Fibroblast of upper back skin (primary cell): ENCODE measurements at places on chromosomes 3 and 15.

GRCh38 chr3:138082085-138082991 is 33.1 kb downstream of the DZIP1L start:
- peak; percentile 88 for DNase-seq

DNA sequence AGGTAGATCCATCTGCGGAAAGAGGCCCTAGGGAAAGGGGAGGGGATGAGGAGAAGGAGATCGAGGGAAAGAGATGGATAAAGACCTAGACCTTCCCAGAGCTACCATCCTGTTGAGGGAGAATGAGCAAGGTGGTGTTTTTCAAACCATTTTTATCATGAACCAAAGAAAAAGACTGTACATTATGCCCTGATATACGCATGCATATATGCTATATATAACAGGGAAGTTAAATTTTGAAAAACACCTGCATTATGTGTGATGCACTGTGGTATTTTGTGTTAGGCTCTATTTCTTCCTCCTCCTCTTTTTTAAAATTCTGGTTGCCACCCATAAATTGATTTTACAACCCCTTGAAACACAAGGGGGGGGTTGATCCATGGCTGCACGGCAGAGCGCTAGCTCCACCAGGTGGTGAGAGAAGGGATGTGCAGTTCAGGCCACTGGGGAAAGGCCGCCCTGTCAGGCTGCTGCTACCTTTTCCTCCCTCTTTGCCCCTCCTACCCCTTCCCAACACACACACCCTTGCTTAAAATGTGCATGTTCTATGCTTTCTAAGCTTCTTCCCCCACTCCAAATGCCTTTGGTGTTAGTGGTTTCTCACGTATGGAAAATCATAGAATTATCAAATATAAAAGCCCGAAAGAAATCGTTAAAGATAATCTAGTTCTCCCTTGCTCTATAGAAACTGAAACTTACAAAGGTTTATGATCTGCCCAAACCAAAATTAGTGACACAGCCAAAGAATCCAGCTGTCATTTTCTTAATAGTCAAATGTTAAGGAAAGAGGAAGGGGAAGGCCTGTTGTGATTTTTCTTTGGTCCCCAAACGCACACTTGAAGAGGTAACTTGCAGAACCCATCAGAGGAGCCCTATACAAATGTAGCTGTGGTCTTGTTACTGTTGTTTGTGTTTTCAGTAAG is 262.0 kb upstream of the UMPS start:
- peak; percentile 38 for DNase-seq

DNA sequence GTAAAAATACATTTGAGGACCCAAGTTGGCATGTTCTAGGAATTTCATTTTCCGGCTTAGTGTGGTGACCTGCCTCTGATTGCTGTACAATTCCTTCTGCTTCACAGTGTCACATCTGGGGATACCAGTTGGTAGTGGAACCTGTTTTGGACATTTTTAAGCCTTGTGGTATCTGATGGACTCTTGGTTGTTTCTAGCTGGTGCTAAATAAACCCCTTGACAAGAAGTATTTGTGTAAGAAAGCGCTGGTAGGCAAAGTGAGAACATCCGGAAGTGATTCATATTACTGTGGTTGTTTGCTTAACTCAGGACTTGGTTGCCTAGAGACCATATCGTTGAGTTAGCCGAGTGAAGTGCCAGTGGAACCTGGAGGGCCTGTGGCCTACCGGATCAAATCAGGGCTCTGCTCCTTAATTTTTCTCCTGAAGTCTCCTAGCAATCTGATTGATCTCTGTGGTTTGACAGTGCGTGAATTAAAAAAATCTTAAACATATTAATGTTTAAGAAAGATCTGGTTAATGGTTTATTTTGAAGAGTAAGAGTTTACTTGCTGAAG is 12.8 kb downstream of the IQGAP1 start:
- DNase-seq = peak; percentile 89

DNA sequence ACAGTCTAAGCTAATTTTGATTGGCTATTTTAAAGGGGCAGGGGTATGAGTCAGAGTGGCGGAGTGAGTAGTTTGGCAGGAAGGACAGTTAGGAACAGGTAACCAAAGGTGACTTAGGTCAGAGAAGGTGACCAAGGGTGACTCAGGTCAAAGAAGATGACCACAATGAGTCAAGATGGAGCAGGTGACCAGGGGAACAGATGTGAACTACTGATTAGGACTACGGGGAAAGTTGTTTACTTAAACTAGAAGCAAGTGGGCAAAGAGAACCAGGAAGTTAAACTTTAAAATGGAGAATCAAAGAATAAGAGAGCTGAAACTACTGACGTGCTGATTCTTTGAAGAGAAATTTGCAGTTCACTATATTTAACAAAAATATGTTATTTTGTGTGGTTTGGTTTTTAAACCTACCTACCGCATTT is 14.1 kb upstream of the CA12 start:
- DNase-seq = no peak

DNA sequence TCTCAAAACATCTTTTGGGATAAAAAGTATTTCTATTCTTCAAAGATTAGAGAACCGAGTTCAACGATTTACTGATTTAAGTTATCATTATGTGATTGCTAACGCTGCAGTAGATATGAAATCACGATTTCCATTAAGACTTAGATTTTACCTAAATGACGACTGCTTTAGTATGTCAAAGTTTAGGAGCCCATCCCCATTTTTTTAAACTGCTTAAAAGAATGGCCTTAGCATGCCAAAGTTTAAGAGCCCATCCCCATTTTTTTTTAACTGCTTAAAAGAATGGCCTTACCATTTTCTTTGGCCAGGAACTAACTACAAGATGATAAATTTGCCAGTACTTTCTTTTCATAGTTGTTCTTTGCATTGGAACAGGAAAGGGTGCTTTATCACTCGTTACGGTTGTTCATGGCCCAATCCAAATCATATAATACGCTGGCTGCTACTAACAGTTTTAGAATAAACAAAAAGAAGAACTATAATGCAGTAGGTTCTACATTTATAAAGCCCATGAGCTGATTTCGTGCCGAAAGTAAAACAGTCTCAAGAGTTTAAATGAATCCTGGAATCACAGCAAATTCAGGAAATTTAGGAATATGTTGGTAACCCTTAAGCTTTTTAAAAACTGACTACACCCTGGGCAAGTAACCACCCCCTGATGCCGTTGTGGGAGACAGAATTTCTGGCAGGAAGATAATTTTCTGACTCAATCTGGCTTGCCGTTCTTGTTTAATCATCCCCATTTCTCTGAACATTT is 869 bp upstream of the TSC22D2 start:
- DNase-seq = peak; percentile 32

DNA sequence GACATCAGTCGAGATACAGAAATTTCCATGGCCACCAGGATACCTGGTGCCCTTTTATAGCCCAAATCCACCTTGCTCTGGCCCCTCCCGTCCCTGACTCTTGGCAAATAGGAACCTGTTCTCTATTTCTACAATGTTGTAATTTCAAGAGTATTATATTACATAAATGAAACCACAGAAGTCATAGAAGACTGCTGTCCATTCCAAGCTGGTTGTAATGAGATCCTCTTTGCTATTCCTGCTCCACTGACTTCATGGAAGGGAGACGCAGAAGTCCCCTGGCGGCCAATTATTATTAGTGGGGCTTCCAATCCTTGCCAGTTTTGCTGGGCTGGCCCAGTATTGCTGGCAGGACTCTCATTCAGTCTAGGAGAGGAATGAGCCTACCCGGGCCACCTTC is 26.6 kb downstream of the DCP1A start:
- no peak for DNase-seq

- DNase-seq = peak; percentile 94
These were observed 2.9 kb upstream of the USP3 start for GRCh38 chr15:63501256-63502089.

DNA sequence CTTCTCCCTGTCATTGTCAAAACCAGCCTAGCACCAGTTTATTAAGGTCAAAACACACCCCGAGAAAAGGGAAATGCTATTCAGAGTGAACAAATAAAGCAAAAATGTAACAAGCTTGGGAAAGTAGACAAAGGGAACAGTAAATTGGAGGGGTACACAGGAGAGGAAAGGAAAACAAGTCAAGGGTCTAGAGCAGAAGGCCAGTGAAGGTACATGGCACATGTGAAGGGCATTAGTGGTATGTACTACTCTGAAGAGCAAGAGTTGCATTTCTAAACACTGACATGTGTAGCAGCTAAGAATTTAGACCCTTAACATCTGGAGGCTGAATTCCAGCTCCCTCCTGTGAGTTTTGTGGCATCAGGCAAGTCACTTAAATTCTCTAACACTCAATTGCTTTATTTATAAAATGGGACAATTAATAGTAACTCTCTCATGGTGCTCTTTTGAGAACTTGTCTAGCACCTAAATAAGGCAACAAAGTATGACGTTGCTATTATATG is 244.3 kb upstream of the ADAMTS9 start:
- no peak for DNase-seq

DNA sequence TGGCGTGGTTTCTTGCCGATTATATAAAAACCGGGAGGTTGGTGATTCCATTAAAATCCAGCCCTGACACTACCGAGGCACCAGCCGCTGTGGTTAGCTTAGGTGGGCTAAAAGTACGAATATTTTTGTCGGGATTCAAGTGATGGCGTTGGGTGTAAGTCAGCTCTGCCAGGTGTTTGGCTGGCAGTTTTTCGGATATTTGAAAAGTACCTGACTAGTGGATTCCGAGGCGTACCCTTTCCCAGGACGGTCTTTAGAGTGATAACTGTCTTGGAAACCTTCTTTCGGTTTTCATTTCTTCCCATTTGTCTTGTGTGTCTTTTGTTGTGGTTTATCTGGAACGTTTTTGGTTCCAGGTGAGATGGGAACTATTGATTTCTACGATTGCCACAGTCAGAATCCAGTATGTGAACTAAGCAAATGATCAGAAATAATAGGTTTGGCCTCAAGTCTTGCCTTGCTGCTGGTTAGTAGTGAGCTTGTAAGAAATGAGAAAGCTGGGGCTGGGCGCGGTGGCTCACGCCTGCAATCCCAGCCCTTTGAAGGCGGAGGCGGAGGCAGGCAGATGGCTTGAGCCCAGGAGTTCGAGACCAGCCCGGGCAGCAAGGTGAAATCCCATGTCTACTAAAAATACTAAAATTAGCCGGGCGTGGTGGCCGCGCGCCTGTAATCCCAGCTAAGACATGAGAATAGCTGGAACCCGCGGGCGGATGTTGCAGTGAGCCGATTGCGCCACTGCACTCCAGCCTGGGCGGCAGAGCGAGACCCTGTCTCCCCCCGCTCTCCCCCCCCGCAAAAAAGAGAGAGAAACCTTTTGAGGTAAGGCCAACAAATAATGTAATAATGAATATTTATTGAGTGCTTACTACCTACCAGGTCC is 1.4 kb downstream of the FYTTD1 start:
- DNase-seq = peak; percentile 26

- DNase-seq = peak; percentile 20
These were observed at the start of gene CCDC54 for GRCh38 chr3:107377151-107377550. CCDC54 (plus strand) TSS chr3:107377439; CDS start chr3:107377588, 149 bp downstream.

- no peak for DNase-seq
These were observed 17.1 kb downstream of the PML start for GRCh38 chr15:74011610-74012009.

DNA sequence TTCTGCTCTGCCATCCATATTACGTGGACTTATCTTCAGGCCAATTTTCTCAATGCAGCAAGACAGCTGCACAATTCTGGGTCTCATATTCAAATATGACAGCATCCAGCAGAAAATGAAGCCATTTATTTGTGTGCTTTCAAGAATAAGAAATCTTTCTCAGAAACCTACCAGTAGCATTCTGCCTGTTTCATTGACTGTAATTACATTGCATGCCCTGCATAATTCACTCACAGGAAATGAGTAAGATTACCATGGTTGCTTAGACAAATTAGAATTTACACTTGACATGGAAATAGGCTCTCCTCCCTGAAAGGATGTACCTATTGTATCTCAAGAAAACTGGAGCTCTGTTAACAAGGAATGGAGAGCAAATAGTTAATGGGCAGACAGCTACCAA is 346.6 kb upstream of the DCBLD2 start:
- peak; percentile 44 for DNase-seq

- DNase-seq = no peak
These were observed 24.5 kb downstream of the NTRK3 start for GRCh38 chr15:88231909-88232644.

DNA sequence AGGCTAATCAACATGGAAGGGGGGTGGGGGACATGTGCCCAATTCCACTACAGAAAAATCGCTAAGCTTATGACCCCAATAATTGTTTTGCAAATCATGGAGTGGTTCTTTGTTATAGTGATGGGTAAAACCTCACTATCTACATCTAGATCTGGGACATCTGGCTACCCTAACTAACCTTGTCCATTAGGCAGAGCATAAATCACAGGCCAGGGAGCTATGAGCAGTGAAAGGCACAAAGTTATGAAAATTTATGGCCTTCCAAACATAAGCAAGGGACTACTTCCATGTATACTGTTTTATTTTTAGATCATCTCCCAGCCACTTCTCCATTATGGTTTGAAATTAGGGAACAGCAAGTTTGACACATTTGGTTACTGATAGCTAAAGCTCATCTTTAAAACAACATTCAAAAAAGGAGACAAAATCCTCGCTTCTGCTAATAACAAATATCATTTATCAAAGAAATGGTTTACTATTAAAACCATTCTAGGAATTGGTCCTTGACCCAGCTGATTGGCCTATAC is 78.3 kb downstream of the RSL24D1 start:
- no peak for DNase-seq

DNA sequence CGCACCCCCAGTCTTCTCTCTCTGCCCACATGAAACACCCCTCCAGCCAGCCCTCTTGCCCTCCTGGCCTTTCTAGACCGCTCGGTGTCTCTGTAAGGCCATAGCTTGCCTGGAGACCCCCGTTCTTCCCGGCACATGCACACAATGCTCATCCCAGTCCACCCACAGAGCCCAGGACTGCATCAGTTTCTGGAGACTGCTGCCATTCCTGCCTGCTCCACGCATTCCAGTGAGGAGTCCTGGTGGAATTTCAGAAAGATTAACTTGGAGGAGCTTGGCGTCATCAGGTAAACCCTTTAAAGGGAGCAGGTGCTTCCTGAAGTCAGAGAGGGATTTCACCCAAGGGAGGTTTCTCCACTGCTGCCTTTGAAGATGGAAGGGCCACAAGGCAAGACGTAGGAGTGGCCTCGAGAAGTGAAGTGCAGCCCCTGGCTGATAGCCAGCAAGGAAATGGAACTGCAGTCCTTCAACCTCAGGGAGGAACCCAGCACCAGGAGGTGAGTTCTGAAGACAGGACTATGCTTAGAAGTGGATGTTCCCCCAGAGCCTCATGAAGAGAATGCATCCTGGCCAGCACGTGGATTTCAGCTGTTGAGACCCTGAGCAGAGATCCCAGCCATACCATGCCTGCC is 19.2 kb downstream of the SLC41A3 start:
- no peak for DNase-seq

GRCh38 chr3:36250191-36250590 is 130.1 kb upstream of the STAC start:
- DNase-seq = peak; percentile 36

GRCh38 chr15:52252781-52253180 is 42.8 kb downstream of the MYO5C start:
- DNase-seq = peak; percentile 90

GRCh38 chr3:98602078-98602678 is 8.8 kb upstream of the CPOX start:
- peak; percentile 70 for DNase-seq

DNA sequence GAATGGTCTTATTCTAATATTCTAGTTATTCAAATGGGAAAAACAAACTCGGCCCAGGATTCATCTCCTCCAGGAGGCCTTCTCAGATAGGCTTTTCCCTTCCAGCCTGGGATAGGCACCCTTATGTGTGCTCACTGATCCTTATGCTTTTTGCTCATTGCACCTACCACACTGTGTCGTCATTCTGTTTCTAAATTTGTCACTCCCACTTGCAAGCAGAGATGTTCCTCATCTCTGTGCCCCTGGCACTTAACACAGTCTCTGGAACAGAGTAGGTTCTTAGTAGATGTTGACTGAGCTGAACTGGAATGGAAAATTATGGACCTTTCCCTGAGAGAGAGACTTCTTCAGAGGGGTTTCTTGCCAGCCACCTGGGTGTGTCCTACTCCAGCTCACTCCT is 18.7 kb upstream of the SPG11 start:
- DNase-seq = no peak
